ENCODE measurements at places on chromosomes 11 and 22. TPM values are rescaled to one million over a fixed set of nuclear protein-coding genes. Genes with fewer than 3 reads are reported as not detected.

DNA sequence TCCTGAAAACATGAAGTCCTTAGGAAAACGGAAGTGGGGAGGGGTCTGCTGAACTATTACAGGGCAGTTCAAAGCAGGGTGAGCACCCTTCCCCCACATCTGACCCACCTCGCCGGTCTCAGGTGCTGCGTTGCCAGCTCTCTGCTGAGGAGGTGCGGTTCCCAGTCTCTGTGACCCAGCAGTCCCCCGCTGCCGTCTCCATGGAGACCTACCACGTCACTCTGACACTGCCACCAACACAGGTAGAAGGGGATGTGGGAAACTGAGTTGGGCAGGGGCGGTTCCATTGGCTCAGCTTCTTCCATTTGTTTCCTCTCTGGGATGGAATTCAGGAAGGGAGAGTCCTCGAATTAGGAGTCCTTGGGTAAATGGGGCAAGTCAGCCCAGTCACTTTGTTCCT, 3.3 kb downstream of the C2CD2L start:
- DNase-seq, result no peak

The TRIM48 gene
- total RNA-seq, result not detected

GRCh38 chr11:78768345-78768744, 193.7 kb upstream of the NARS2 start:
- no peak for DNase-seq

The OR5A2 gene
- not detected for total RNA-seq

The MPEG1 gene
- total RNA-seq, result 1.3 TPM

The NAALAD2 gene
- not detected for total RNA-seq

Data from body of pancreas (tissue), 4 donors.